Neural progenitor cell (in vitro differentiated cells): ENCODE measurements at places on chromosomes 11 and 22.

GRCh38 chr11:80937842-80938241 lies 1497.0 kb upstream of the TENM4 start:
- no peak for DNase-seq

DNA sequence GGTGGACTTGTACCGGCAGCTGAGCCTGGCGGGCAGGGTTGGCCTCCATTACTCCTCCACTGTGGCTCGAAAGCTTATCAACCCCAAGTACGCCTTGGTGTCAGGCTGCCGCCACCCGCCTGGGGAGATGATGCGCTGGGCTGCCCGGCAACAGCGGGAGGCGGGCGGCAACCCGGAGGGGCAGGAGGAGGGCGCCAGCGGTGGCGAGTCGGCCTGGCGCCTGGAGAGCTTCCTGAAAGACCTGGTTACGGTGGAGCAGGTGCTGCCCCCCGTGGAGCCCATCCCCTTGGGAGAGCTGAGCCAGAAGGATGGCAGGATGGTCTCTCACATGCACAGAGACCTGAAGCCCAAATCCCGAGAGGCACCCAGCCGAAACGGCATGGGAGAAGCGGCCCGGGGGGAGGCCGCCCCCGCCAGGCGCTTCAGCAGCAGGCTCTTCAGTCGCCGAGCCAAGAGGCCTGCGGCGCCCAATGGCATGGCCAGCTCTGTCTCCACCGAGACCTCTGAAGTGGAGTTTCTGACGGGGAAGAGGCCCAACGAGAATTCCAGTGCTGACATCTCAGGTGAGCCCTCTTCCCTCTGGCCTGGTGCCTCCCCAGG lies 26.7 kb downstream of the FAM83F start:
- DNase-seq = no peak

GRCh38 chr22:43481568-43482317 lies 69.9 kb downstream of the MPPED1 start:
- DNase-seq = peak; percentile 29

GRCh38 chr22:47151490-47151889 lies 389.0 kb downstream of the TBC1D22A start:
- no peak for DNase-seq

DNA sequence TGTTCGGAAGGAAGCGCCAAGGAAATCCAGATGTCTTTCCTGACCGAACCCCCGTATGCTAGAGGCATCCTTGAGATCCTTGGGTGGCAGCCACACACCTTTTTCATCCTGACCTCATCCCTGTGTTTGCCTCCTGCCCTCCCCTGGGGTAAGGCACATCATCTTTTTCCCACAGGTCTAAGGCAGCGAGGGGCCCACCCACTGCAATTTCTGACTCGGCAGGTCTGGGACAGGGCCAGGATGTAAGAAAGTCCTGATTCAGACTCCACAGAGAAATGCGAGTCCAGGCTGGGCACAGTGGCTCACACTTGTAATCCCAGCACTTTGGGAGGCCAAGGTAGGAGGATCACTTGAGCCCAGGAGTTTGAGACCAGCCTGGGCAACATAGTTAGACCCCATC lies 10.5 kb downstream of the ZMAT5 start:
- DNase-seq = no peak

DNA sequence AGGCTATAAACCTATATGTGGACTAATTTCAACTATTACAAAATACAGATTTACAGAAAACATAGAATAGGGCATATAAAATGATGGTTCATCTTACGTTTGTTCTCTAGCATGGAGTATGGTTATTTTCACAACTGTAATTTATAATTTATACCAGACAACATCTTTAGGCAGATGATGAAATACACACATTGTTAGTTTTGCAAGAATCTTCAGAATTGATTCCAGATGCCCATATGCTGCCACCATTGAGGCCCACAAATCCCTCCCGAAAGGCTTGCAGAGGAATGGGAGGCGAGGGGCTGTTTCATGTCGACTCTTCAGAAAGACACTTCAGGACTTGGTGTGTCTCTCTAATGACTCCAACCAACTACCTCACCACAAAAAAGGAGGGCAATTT lies 6.2 kb downstream of the PTPN5 start:
- DNase-seq = no peak

- DNase-seq = no peak
Measured at GRCh38 chr11:134637091-134638015, 225.3 kb upstream of the B3GAT1 start.

DNA sequence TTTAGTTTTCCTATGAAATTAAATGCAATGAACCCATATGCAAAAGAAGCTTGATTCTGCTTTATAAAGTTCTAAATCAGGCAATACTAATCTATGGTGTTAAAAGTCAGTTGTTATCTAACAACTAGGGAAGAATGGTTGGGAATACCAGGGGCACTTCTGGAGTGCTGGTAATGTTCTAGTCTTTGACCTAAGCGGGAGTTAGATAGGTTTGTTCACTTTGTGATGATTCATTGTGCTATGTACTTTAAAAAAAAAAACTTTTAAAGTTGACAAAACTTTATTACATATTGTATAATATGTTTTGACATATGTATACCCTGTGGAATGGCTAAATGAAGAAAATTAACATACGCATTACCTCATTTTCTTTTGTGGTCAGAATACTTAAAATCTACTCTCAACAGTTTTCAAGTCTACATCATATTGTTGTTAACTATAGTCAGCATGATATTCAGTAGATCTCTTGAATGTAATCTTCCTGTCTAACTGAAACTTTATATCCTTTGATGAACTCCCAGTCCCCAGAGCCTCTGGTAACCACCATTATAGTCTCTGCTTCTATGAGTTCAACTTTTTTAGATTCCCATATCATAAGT lies 39.2 kb downstream of the BIRC2 start:
- DNase-seq = no peak

DNA sequence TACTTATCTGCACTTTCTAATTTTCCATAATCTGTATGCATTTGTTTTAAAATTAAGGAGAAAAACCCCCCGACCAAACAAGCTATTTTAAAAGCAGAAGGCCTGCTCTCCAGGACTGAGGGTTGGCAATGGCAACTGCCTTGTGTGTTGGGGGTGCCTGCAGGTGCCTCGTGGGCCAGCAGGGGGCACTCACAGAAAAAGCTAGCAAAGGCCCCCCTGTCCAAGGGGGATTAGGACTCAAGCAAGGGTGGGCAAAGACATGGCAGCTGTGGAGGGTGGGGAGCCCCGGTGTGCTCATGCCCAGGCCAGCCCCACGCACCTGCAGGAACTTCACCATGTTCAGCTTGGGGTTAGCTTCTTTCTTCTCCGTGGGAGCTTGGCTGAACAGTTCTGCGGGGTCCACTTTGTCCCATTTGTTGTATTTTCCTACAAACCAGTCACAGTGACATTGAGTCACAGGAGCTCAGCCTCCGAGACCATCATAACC lies 10.3 kb downstream of the TOP3B start:
- peak; percentile 66 for DNase-seq

- no peak for DNase-seq
Measured at GRCh38 chr22:44430716-44431115, 67.3 kb downstream of the RTL6 start.

DNA sequence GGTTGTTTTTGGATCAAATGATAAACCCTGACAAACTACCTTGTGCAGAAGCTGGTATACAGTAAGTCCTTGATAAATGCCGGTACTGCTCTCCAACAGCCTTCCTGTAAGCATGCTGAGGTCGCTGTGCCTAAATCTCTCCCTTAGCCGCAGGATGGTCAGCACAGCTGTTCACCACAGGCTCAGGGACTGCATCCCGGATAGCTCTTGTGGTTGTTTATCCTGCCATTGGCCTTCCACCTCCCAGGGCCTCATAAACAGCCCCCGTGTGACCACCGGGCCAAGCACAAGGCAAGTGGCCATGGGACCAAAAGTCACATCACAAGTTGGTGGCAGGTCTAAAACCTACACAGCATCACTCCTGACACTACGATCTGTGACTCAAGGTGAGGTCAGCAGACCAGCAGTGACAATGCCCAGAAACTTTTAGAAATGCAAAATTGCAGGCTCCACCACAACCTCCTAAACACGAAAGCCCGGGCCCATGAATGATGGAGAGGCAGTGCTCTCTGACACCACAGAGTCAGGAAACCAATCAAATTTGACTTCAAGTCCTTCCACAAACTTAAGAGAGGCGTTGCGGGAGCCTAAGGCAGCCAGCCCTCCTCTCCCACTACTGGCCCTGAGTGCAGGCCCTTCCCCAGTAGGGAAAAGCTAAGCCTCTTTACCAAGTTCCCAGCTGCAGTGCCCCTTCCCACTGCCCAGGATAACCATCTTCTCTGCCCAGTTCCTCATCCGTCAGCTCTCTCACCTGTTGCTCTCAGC lies 3.9 kb downstream of the SPATA19 start:
- DNase-seq = no peak

DNA sequence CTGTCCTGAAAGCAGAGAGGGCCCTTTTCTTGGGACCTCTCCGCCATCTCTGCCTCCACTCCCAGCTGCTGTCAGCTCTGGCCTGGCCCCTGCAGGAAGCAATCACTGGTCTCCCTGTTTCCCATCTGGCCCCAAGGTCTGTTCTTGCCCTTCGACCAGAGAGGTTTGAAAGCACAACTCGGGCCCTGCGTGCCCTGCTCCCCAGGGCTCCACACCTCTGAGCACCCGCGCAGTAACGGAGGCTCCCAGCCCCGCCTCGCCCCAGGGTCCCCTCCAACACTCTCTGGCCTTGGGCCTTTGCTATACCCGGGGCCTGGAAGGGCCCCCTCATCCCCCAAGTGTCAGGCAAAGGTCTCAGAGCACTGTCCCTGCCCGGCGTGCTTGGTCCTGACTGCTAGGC lies 7.8 kb upstream of the CD81 start:
- no peak for DNase-seq

DNA sequence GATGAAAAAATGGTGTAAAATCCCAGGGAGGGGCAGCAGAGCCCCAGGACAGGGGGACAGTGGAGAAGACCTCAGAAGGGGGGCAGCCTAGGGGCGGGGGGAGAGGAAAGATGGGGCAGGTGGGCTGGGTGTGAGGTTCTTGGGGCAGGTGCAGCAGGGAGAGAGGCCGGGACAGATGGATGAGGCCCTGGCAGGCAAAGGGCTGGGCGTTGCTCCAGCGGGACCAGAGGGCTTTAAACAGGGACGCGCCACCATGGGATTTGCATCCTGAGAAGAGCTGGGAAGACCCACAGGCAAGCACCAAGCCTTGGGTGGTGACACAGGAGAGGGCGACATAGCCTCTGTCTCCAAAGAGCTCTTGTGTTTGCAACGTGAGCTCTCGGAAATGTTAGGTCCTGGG lies 1342.8 kb downstream of the TBC1D22A start:
- DNase-seq = no peak

- DNase-seq = no peak
Measured at GRCh38 chr11:68550485-68550817, 89.9 kb downstream of the PPP6R3 start.

- no peak for DNase-seq
Measured at GRCh38 chr11:72136684-72137262, 1.2 kb downstream of the FOLR3 start.

DNA sequence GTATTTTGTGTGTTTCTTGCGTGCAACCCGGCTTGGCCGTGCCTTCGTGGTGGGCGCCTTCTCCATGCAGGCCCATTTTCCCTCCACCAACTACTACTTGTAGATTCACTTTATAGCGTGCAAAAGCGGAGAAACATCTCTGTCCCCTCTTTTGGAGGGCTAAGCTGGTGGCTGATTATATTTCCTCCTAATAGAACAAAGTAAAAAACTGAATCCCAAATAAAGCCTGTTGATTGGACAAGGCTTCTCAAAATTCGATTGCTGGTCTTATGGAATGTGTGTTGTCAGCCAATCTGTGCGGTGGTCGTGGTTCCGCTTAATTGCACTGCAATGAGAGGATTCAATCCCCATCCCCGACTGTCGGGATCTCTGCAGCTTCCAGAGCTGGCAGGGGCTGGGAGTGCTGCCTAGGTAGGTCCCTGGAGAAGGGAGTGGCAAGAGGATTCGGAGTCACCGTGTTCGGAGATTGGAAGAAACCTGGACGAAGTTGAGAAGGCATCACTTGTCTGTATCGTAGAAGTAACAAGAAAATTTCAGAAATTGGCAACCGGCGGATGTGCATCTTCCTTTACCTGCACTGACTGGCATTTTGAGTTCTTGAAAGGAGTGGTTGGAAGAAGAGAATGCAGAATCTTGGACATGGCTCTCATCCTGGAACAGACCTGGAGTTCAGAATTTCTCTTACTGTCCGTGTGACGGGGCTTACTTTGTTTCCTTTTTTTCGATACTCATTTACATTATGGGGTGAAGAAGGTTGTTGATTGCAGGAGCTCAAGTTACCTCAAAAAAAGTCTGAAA lies 1.1 kb downstream of the HMGXB4 start:
- DNase-seq = peak; percentile 85

DNA sequence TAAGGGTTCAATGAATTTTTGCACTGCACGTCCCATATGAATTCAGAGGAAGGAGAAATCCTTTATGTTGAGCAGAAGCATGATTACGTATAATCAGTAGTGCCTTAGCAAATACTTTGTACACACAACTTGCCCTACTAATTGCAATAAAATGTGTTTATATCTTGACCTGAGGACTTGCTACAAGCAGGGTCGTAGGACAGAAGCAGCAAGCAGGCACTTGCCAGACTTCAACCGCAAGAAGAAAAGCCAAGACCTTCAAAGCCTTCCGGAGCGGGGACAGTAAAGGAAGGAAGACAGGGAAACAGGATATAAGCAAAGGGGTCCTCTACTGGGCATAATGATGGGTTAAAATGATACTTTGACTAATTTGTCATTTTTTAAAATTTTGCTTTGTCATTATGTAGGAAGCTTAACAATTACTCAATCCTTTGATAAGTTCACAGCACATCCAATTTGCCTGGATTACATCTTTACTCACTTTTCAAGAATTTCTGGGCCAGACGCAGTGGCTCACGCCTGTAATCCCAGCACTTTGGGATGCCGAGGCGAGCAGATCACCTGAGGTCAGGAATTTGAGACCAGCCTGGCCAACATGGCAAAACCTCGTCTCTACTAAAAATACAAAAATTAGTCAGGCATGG lies 23.2 kb upstream of the UBASH3B start:
- no peak for DNase-seq

DNA sequence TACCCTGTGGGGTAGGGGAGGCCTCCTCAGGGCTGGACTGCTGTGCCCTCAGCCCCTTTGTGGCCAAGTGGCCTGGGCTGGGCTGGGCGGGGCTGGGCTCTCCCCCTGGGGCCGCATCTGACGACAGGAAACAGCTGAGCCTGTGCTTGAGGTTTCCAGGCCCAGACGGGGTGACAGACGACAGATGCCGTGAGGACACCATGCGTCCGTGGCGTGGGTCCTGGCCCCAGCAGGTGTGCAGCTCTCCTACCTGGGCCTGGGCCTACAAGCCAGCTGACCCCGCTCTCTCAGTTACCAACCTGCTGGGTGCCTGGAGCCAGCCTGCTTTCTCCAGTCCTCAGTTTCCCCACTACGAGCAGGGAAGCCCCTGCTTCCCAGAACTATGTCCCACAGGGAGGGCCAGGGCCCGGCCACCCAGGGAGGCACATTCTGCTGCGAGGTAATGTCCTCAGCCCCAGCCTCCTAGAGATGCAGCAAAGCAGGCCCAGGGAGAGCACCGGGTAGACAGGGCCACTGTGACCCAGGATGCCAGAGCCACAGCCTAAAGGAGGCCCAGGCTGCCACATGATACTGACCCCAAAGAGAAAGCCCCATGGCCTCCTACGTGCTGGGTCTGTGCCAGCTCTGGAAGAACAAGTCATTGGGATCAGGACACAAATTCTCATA lies 181.3 kb downstream of the IGLL1 start:
- no peak for DNase-seq
